Astrocyte (in vitro differentiated cells and primary cell): ENCODE measurements at places on chromosomes 3 and 15. TPM values are rescaled to one million over a fixed set of nuclear protein-coding genes. Genes with fewer than 3 reads are reported as not detected.

The GP9 gene
- total RNA-seq: not detected in 2 replicates

The DNAH12 gene
- total RNA-seq: 0.23 and 0.36 TPM in 2 replicates

GRCh38 chr3:25472731-25473130 lies 44.7 kb downstream of the RARB start:
- H3K27me3 ChIP-seq: no peaks in the 10 kb centered on the region
- no peak overlapping the region for H3K4me3 ChIP-seq
- DNase-seq: no peak
- no peak overlapping the region for H3K27ac ChIP-seq
- no peaks in the 10 kb centered on the region for H3K36me3 ChIP-seq

- H3K4me1 ChIP-seq: no peaks in the 10 kb centered on the region
- H3K27me3 ChIP-seq: no peaks in the 10 kb centered on the region
- H3K27ac ChIP-seq: no peak overlapping the region
- DNase-seq: no peak
These were observed 260.9 kb upstream of the SLITRK3 start for GRCh38 chr3:165457096-165457495.

DNA sequence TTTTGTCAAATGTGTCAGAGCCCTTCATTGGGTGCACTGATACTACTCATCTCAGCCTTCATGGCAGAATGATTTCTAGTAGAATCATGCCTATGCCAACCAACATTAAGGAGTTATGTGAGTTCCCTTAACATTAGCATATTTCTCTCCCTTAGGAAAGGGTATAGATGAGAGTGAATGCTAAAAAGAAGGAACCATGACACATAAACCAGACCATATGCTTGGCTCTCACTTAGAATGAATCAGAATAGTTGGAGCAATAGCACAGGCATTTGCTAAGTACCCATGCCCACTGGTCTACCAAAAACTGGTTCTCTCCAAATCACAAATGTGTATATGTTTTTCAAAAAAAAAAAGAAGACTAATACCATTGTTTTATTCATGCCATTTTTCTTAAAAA lies 51.1 kb downstream of the STRIT1 start:
- H3K27me3 ChIP-seq: no peaks in the 10 kb centered on the region
- H3K4me3 ChIP-seq: no peak overlapping the region
- peak; percentile 4 for DNase-seq
- H3K36me3 ChIP-seq: no peaks in the 10 kb centered on the region
- no peak overlapping the region for H3K27ac ChIP-seq

GRCh38 chr3:182305881-182306665 lies 487.2 kb upstream of the ATP11B start:
- H3K27ac ChIP-seq: no peak overlapping the region
- no peaks in the 10 kb centered on the region for H3K27me3 ChIP-seq
- H3K36me3 ChIP-seq: no peaks in the 10 kb centered on the region
- no peak for DNase-seq
- no peak overlapping the region for H3K4me3 ChIP-seq
- H3K4me1 ChIP-seq: no peaks in the 10 kb centered on the region

- H3K27me3 ChIP-seq: peaks cover 4% of the 10 kb centered on the region
- H3K4me3 ChIP-seq: no peak overlapping the region
- H3K36me3 ChIP-seq: no peaks in the 10 kb centered on the region
- H3K4me1 ChIP-seq: peaks cover 7% of the 10 kb centered on the region
These were observed 4.2 kb upstream of the NPHP3 start for GRCh38 chr3:132726341-132726823.
